ENCODE measurements at places on chromosomes 4 and X.

DNA sequence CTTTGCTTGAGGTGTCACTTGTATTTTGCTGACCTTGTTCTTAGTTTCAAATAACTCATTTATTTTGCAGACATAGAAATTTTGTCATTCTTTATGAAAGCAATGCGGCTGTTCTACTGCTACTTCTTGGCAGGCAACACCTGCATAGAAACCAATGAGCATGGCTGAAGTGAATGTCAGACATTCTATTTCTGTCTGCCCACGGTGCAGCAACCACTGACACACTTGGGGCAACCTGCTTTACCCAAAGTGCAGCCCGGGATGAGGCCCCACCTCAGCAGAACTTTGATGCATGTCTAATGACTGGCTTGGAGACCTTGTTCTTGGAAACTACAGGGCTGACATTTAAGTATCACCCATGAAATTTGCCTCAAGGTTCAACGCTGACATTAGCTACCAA lies 93.6 kb downstream of the RBM47 start:
- DNase-seq, result no peak

DNA sequence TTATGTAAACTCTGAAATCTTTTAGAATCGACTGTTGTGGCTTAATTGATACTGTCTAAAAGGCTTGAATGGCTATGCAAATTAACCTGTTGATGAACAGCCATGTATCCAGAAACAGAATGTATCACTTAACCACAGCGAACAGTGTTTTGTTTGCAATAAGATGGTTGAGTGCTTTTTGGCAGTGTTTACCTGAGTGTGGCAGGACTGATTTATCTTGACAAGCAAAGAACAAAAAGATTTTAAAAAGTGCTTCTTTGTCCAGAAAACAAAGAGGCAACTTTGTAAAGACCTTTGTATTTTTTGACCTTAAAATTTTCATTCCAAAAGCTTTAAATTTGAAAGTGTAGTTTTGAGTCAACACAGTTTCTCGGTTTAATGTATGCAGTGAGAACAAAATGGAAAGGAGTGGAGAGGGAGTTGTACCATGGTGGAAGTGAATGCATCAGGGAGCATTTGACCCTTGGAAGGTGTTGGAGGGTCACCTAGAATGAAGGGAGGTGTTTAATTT lies 18.0 kb downstream of the ARHGAP10 start:
- DNase-seq, result no peak

DNA sequence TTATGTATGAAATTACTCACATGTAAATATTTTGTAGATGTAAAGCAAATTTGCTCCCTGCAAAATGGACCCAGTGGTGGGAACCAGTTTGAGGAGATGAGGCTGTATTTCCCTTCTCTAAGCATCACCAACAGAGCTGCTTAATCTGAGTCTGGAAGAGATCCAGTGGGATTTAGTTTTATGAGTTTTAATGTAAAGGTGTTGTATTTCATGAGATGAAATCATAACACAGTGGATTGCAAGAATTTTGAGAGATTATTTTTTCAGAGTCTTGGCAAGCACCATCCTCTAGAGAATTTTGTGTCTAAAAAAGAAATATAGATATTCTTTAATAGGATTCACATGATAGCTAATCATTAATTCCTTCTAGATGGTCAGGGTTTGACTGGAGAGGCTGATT lies 35.6 kb upstream of the SFRP2 start:
- DNase-seq, result no peak

GRCh38 chr4:186537843-186538521 lies 17.4 kb downstream of the MTNR1A start:
- no peak for DNase-seq

DNA sequence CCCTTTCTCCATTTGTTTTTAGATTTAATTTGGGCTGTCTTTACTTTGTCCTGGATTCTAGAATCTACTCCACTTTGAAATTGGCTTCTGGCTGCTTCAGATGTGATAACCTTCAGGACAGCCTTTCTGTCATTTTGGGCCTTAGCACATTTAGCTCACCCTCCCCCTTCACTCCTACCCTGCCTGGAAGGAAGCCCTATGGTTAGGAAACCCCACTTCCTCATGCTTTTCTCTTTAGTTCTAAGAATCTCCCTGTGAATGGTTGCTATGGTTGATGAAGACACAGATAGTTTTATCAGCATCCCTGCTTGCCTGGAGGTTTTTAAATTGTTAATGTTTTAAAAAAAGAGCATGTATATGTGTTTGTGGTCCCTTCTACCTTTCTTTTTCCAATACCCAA lies 100.7 kb upstream of the PTPN13 start:
- DNase-seq, result no peak

DNA sequence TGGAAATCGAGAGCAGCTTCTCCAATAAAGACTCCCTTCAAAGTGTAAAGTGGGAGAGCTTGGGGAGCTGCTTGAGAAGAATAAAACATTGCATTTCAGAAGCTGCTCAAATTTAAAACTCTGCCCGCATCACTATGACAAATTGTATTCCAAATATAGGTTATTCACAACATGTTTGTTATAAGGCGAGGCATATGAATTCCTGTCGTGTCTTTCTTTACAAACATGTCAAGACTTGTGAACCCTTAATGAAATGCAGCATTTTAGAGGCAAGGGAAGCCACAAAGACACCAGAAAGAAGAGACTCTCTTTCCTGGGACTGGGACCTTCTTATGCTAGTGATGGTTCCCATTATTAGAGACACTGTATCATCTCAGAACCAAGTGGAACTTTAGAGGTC lies 311.2 kb downstream of the DHX15 start:
- DNase-seq, result no peak

DNA sequence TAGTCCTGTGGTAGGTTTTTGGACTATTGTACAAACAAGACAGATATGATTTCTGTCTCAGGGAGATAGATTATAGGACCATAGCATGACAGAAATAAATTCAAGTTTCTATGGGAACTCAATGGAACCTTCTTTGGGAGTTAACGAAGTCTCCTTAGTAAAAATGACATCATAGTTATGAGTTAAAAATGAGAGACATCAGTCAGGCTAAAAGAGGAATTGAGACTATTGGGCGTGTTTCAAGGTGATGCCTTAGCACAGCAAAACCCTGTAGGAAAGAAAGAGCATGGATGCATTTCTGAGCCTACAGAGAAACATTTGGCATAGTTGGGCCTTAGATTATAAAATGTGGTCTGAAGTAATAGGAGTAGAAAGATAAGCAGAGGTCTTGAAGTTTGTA lies 1909.1 kb upstream of the PCDH7 start:
- no peak for DNase-seq

DNA sequence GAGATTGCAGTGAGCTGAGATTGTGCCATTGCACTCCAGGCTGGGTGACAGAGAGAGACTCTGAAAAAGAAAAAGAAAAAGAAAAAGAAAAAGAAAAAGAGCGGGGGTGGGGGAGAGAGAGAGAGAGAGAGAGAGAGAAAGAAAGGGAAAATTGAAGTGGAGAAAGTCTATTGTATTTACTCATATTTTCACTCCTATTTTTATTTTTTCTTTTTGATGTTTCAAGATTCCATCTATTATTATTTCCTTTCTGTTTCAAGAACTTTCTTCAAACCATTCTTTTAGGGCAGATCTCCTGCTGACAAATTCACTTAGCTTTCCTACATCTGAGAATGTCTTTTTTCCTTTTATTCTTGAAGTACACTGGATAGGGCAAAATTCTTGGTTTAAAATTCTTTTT lies 57.5 kb upstream of the HDAC8 start:
- DNase-seq, result no peak

- no peak for DNase-seq
Observed at GRCh38 chr4:177455561-177455970, 13.3 kb upstream of the AGA start.

DNA sequence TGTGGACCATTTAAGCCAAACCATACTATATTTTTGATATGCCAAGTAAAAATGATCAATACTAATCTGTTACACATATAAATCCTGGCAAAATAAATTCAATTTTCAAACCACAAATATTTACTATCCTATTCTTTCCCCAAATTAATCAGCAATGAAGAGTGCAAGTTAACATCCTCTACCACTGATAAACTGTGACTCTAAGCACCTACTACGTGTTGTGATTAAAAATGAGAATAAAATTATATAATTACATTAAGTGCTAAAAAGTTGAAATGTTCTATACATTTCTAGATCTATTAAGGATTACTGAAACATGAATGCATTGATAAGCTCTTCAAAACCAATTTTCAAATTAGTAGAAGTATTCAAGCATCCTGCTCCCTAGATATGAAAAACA lies 3.4 kb downstream of the KLHL15 start:
- no peak for DNase-seq

DNA sequence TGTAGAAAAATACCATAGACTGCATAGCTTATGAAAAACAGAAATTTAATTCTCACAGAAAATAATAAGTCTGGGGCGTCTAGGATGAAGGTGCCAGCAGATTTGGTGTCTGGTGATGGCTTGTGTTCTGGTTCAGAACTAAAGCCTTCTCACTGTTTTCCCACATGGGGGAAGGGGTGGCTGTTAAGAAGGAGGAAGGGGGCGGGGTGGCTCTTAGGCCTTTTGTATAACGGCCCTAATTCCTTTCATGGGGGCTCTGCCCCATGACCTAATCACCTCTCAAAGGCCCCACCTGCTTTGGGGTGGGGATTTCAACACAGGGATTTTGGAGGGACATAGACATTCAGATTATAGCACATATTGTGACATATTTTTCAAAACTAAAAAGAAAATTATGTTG lies 173.2 kb upstream of the TECRL start:
- DNase-seq, result no peak

DNA sequence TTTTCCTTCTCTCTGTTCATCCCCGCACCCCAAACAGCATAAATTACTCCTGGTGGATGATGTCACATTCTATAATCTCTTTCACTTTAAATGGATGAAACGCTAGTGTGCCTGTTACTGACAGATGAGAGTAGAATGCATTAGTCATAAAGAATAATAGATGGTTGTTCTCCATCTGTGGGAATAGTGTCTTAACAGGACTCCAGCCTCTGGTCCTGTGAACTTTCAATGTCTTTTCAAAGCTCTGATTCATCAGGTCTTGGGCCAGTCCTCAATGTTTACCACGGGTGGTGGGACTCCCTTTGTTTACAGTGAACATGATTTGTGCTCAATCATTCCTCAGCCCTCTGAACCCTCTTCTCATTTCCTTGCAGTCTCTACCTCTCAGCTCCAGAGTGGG lies 182.6 kb downstream of the GABRB1 start:
- no peak for DNase-seq

- DNase-seq, result no peak
Observed at GRCh38 chr4:154858166-154858565, 77.1 kb downstream of the RBM46 start.

DNA sequence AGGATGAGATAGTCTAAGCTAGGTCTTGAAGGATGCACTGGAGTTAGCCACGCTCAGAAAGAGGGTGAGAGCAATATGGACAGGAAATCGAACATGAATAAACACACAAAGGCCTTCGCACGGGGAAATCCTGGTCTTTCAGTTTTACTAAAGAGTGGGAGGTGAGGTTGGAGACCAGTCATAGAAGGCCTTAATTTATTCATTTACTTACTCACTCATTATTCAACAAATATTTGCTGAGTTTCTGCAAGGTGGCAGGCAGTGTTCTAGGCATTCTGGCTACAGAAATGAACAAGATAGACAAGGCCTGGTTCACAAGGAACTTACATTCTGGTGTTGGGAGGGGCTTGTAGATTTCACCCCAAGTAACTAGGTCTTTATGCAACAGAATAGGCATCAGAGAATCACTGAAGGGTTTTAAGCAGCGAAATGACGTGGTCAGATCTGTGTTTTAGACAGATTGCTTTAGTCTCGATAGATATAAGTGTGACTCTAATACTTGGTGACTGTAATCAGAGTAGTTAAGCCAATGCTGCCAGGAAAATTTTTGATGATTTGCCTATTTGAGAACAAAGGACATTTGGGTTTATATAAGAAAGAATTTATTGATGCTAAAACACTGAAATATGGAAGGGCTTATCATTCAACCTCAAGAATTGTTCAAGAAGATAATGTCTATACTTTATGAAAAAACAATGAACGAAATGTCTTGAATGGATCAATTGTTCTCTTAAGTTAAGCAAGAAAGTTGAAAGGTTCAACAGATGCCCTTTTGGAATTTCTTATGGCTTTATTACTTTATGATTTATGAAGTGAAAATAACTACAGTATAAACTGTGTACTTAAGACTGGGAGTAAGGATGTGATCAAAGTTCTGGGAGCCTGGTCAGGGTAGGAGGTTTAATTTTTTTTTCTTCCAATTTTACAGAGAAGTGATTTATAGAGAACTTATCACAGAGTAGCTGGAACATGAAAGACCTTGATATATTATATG lies 184.4 kb upstream of the CASK start:
- DNase-seq, result no peak

- no peak for DNase-seq
Observed at GRCh38 chrX:110511238-110511637, 152.6 kb downstream of the RTL9 start.

GRCh38 chr4:158895797-158896576 lies 127.2 kb downstream of the FNIP2 start:
- DNase-seq, result no peak

DNA sequence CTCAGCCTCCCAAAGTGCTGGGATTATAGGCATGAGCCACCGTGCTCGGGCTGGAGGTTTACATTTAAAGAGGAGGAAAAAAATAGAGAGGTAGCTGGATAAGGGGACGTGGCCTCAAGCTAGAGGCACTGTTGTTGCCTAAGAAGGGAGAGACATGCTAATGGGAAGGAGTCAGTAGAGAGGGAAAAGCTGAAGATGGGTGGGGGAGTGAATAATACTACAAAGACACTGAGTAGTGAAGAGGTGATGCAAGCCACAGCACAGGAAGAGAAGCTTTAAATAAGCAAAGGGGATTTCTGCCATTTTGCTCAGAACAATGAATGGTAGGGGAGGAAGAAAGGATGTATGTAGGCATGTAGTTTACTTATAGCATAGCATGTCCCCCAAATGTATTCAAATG lies 11.5 kb upstream of the AP1S2 start:
- no peak for DNase-seq

DNA sequence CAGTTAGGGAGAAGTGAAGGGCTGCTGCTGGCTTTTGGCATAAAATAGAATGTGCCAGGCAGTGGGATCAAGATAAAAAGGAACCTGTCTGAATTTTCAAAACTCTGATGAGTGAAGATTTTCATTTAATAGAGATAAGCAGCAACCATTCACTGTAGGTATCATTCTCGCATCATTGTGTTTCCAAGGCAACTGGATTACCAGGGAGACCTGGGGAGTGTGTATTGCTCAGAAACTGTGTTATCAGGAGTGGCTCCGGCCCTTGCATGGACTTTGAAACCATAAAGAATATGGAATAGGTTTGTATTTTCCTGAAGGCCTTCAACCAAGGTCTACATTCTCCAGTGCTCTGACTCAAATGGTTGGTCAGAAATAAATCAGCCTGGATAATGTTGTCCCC lies 23.3 kb upstream of the MAGEA4 start:
- DNase-seq, result no peak

DNA sequence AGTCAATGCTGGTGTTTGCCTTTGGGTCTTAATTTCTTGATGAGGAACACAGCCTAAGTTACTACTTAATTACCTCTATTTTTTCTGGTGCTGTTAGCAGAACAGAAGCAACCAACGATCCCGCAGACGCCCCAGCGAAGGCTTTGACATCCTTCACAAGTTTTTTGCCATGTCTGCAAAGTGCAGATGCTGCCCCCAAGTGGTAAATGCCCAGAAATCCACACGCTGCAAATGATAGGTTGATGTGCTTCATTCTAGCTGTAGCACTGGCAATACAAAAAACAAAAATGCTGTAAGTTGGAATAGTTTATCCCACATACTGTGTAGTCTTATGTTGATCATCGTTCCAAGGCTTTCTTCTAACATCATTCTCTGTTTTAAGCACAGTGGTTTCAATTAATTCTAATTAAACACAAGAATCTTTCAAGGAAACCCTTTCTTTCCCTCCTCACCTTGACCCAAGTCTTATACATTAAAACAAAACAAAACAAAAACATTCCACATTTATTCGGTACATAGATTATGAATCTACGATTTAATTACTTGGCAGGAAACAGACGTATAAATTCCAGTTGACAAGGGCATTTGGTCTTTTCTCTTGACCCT lies 1.2 kb downstream of the PNPLA4 start:
- peak; percentile 38 for DNase-seq
